M059J (cell line): ENCODE measurements at places on chromosomes 2 and 18. TPM values are rescaled to one million over a fixed set of nuclear protein-coding genes. Genes with fewer than 3 reads are reported as not detected.

GRCh38 chr2:38465789-38466127 is 88.7 kb upstream of the ATL2 start:
- DNase-seq, result peak; percentile 40

GRCh38 chr2:79982445-79982844 is 322.1 kb downstream of the LRRTM1 start:
- no peak for DNase-seq

GRCh38 chr2:23069923-23070322 is 315.1 kb upstream of the KLHL29 start:
- no peak for DNase-seq

The SLC40A1 gene
- 0.39 and 0.76 TPM in 2 replicates for total RNA-seq

- DNase-seq, result peak; percentile 92
Measured at GRCh38 chr18:68449292-68449691, 265.6 kb downstream of the TMX3 start.
